Left hindlimb (tissue), 1 donor: ENCODE measurements at places on chromosomes 2 and 18.

DNA sequence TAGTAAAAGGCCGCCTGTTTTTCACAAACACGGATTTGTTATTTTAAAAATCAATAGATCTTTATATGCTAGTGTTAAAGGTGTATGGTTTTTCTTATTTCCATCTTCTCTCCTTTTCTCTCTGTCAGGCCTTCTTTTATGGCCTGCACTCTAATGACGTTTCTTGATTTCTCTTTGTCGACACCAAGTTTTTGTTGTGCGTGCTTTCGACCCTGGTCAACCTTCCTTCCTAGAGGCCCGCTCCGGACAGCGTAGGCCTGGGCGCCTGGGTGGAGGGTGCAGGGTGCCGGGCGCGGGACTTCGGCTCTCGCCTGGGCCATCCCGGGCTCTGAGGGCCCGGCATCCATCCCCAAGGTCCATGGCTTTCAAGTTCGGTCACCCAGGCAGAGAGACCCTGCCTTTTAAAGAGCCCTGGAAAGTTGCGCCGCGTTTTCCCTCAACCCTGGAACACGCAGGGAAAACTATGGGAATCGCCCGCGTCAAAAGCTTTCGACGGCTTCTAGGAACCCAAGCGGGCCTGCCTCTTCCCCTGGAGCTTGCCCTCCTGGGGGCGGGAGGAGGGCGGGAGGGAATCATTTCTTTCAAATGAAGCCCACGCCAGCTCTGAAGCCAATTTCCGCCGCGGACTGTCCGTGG lies 4.1 kb upstream of the SATB2 start:
- peak; percentile 46 for DNase-seq

DNA sequence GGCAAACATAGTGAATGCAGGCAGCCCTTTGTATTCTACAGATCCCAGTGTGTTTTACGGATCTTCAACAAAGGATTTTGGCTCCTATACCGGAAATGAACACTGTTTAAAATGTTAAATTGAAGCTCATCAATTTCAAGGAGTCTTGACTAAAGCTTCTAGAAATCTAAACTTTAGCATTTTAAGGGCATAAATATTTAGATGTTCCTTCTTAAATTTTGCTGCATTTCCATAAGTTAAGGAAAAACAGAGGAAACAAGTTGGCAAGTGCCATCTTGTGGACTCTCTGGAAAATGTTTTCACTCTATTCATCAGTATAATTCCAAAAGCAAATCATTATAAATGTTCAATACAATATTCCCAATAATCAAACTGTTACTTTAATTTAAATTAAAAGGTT lies 19.6 kb downstream of the CHN1 start:
- no peak for DNase-seq

GRCh38 chr2:226678422-226678821 lies 121.2 kb downstream of the IRS1 start:
- DNase-seq, result no peak

DNA sequence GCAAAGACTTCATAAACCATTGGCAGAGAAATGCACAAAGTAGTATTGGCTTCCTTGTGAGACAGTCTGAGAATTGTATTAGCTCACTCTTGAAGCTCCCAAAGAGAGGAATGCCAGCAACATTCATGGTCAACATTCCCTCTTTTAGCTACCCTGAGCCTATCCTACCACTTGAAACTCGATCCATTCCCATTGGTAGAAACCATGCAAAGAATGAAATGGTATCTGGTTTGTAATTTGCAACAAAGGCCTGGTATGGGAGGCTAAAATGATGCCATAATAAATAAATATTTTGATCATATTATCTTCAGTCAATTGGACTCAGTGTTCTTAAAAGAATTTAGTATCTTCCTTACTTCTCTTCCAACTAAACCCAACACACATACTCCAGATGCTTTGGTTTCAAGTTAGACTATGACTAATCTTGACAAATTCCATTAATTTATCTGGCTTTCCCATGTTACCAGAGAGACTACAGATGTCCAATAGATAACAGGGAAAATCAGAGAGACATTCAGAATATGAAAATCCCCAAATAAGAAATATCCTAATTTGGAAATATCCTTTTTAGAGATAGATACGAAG lies 102.9 kb downstream of the DHRS9 start:
- DNase-seq, result no peak

- no peak for DNase-seq
These were observed 9.5 kb downstream of the SLC1A4 start for GRCh38 chr2:64998658-64999061.

- no peak for DNase-seq
These were observed 98.5 kb downstream of the MYOM1 start for GRCh38 chr18:3121259-3121658.

- no peak for DNase-seq
These were observed 48.3 kb upstream of the ZC3H15 start for GRCh38 chr2:186437719-186438118.

- DNase-seq, result no peak
These were observed 674.9 kb downstream of the ZEB2 start for GRCh38 chr2:143844986-143845385.

DNA sequence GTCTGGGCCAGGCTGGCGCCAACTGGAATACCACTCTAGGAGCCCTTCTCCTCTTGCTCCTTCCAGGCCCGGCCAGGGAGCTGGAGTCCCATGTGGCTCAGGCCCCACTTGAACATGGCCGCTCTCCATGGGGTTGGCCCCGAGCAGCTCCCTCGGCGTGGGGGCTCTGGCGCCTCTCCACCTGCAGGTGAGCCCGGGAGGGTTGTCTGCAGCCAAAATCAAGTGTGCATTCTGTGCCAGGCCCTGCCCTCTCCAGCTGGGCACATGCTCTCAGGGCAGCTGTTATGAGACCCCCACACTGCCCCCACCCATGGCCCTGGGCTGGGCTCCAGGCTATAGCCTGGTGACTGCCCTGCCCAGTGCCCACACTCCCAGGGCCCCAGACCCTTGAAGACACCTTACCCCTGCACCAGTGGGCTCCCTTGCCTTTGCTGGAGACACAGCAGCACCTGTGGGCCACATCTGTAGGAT lies 45.8 kb upstream of the HS6ST1 start:
- peak; percentile 32 for DNase-seq

GRCh38 chr2:47512581-47513083 lies 109.7 kb downstream of the MSH2 start:
- no peak for DNase-seq

- no peak for DNase-seq
These were observed 198.2 kb downstream of the MYO1B start for GRCh38 chr2:191443446-191443845.

DNA sequence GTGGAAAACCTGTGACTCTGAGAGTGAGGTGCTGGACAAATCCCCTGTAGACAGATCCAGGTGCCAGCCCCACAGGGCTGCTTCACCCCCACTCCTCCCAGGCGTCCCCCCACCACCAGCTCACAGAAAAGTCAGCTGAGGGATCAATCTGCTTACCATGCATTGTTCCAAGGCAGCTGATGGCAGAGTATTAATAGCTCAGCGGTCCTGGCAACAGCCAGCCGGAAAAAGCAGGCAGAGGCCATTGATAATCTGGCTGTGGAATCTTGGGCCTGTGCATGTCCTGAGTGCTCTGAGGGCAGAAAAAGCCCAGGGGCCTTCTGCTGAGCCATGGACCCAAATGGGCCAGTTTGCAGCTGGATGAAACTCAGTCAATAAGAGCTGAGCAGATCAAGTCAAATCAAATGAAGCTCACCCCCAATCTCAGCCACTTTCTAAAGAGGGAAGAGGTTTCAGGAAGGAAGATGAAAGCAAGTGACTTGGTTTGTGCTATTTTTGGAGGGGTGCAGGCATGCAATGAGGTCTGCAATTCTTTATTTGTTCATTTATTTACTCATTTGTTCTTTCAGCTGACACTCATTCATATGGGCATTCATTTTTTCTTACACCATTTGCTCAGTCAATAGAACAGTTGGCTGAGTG lies 63.4 kb downstream of the GYPC start:
- no peak for DNase-seq

DNA sequence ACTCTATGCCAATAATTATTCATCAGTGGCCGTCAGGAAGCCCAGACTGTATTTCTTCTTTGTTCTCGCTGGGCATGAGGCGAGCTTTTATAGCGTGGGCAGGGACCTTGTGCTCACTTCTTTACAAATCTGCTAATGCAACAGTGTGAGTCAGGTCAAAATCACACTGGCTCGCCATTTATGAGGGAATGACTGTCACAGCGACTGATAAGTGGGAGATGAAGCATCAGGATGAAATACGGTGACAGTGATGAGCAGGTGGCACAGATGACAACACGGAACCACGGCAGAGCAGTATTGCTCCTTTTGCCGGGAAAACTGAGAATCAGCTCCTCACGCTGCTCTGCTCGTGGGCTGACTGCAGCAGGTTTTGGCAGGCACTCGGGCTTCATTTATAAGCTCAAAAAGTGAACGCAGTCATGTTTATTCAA lies 20.5 kb downstream of the TYMS start:
- no peak for DNase-seq

DNA sequence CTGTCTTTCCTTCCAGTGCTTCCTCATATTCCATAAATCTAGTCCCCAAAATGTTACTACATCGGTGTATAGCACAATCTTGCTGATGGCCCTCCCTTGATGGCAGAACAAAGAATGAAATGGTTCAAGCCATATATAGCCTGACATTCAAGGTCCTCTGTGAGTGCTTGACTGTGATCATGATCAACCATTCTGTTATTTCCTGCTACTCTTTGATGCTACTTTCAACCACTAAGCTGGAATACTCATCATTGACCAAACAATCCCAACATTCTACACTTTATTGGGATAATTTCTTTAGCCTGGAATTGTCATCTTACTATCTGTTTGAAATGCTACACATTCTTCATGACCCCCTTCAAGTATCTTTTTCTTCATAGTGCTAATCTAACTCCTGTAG lies 633.9 kb downstream of the PLCL1 start:
- no peak for DNase-seq

- no peak for DNase-seq
These were observed 1.6 kb upstream of the PPP1R1C start for GRCh38 chr2:181984060-181984459.

DNA sequence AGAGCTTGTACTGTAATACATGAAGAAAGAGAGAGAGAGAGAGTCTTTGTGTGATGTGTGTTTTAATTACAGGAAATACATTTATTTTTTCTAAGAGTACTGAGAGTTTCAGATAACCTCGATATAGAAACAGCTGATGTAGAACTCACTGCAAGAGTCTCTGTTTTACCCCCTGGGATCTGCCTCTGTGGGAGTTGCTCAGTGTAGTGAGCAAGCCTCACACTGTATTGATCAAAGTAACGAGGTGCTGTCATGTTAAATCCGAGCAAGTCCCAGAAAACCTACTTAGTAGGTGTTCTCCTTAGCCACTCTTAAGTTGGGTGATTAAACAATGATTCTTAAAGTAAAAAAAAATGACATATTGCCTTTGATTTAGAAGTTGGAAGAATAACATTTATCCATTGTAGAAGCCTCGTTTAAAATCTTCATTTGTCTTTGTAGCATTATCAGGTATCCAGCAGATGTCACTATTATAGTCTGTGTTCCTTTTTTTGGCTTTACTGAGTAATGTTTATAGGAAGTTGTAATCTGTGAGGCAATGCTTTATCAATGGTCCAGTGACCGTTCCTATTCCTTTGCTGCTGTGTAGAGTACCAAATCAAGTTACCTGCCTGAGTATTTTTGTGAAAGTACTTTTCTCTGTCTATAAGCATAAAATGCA lies 219.0 kb downstream of the MYO3B start:
- no peak for DNase-seq

DNA sequence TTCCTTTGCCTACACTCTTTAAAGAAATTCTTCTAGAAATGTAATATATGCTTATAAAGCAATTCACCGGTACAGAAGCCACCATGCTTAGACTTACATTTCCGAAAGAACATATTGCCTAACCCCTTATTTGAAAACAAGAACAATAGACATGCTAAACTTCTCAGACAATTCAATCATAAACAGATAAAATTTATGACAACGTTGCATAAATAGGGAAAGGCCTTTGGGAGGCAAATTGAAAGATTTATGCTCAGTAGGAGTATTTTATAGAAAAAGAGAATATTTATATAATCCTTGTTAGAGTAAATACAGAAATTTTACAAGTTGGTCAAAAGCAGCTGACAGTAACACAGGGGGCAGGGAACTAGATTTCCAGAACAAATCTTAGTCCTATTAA lies 16.2 kb upstream of the MEP1B start:
- no peak for DNase-seq

DNA sequence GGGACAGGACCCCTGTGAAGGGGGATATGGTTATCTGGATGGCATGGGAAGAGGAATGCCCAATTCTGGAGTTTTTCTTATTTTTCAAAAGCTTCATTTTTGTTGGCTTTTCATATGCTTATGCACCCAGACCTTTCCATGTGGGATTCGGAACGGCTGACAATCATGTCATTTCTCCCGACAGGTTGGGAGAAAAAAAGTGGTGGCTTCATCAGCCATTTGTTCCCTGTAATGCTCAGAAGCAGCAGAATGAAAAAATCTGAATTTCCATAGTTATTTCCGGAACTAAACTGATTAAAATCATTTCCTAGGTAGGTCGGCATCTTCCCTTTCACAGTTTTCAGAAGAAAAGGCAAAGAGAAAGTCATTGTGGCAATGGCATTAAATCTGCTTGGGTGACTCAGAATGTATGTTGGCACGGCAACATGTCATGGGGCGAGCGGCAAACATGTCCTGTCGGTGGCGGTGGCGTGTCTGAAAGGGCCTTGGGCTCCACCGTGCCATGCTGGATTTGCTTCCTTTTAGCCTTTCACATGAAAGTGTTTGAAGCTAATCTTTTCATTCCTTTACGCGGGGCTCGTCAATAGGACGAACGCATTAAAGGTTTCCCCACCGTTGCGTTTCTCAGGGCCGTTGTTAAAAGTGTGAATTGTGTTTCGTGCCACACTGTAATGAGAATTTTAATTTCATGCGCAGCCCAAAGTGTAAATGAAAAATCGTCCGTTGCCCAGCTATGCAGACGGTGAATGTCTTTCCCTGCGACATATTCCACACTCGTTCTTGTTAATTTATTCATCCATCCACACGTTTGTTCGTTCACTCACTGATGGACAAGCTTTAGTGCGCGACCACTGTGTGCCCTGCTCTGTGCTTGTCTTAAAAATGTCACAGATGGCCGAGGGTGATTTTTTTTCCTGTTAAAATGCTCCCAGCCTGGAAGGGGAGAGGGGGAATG lies 18.5 kb downstream of the ACKR3 start:
- peak; percentile 1 for DNase-seq

- no peak for DNase-seq
These were observed 155.8 kb downstream of the RTN4 start for GRCh38 chr2:54894467-54894866.

GRCh38 chr2:211737282-211737681 lies 801.3 kb downstream of the ERBB4 start:
- DNase-seq, result no peak

DNA sequence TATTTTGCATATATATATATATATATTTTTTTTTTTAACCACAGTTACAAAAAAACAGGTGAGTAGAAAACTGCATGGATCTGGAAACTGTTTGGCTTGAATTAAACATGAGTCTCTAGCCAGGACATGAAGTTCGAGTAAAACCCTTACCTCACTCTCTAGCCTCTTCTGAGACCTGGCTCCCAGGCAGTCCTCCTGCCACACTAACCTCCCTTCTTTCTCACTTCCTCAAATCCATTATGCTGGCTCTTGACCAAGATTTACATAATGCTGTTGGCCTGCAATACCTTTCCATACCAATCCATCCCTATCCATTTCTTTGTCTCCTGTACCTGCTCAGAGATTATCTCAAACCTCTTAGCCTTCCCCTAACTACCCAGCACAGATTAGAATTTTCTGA lies 34.0 kb downstream of the PIGN start:
- no peak for DNase-seq
